Fibroblast of the conjunctiva (primary cell): ENCODE measurements at places on chromosomes 3 and 15.

DNA sequence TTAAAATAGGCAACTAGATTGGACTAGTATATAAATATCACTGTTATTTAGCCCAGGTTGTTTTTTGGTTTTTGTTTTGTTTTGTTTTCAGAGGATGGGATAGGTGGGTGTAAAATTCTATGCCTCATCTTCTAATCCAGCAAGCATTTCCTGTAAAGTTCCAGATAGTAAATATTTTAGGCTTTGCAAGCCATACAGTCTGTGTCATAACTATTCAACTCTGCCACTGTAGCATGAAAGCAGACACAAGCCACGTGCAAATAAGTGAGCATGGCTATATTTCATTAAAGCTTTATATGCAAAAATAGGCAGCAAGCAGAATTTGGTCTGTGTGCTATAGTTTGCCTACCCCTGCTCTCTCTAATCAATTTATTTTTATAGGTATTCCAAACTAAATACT lies 657.3 kb upstream of the TGFBR2 start:
- DNase-seq: no peak

- no peak for DNase-seq
These were observed 189.7 kb upstream of the ZBTB20 start for GRCh38 chr3:115336836-115337235.

DNA sequence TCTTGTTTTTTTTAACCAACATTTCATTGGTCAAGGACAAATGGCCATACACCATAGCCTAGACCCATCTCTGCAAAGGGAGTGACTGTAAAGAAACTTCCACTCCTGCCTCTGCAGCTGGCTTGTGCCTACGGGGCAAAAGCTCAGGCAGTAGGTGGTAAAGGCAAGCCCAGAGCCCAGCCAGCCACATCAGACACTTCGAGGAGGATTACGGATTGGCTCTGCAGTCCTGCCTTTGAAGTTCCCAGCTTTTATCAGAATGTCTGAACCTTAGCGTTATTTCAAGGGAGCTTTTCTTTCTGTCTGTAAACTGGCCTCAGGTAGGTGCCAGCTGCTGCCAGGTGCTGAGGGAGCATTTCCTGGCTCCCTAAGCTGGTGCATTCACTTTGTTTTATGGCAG lies 15.6 kb downstream of the ZNF710 start:
- no peak for DNase-seq

- DNase-seq: no peak
These were observed 121.9 kb downstream of the SLCO3A1 start for GRCh38 chr15:91975241-91975978.

DNA sequence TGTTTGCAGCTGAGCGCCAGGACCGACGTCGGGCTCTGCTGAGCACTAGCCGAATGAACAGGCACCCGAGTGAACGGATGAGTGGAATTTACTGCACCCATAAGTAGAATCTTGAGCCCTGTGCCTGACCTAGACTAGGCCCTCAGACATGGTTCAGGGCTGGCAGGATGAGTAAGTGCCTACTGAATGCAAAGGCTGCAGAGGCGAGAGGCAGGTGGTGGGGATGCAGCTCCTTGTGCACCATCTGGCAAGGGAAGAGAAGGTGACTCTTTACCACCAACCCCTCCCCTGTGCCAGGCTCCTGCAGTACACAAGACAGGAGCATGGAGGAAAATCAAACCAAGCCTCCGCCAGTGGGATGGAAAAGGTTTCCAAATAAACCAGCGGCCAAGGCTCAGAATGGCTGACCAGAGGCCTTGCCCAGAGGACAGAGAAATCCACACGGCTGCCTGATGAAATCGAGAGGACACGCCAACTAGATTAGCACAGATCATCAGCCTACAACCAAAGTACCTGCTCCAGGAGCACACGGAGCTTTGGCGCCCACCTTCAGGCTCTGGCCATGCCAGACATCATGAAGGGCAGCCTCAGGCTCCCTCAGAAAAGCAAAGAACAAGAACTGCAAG lies 141.7 kb upstream of the IQSEC1 start:
- no peak for DNase-seq
